Upper lobe of right lung (tissue), 1 donor: ENCODE measurements at places on chromosomes 11 and 22. TPM values are rescaled to one million over a fixed set of nuclear protein-coding genes. Genes with fewer than 3 reads are reported as not detected.
A peak's percentile ranks its signal among the peaks of the same experiment; 100 is the strongest.

The SERPING1 gene
- total RNA-seq: 490 TPM

- DNase-seq: no peak
Measured at GRCh38 chr11:126058105-126058874, 4.4 kb downstream of the CDON start.

DNA sequence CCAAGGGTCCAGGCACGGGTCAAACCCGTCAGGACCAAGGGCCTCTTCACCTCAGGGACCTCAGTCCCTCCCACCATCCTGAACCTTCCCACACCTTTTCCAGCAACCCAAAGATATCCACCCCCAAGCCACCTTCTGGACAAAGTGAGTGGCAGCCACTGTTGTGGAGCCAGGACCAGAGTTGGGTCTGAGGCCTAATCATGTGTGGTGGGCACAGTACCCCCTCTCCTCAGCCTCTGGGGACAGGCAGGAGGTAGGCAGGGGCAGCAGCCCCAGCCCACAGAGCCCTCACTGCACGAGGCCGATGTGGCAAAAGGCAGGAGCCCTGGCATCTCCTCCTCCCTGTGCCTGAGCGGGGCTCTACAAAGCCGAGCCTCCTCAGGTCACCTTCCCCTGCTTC lies 2.5 kb downstream of the KCNJ11 start:
- no peak for DNase-seq

DNA sequence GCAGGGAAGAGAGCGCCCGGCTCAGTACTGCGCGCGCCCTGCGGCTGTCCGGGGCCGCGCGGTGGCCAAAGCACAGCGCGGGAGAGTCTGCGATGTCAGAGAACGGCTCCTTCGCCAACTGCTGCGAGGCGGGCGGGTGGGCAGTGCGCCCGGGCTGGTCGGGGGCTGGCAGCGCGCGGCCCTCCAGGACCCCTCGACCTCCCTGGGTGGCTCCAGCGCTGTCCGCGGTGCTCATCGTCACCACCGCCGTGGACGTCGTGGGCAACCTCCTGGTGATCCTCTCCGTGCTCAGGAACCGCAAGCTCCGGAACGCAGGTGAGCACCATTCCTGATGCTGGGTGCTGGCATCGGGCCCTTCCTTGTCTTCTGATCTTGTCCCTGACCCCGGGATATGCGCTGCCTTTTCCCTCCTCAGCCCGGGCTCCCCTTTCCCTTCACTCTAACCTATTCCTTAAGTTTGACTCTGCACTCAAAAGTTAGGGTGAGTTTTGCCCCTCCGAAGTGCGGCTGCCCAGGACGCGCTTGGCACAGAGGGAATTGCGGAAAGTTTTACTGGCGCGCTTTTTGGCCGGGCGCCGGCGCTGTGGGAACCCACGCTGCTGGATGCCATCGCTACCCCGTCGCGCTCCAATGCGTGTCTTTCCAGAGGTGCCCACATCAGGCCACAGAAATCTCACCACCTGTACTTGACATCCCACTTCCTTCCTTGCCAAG lies at the start of gene MTNR1B:
Gene MTNR1B (plus strand): TSS at position 18 of the 714 bp plus-strand sequence. CDS start 75 bp downstream, at position 93.
- no peak for DNase-seq

DNA sequence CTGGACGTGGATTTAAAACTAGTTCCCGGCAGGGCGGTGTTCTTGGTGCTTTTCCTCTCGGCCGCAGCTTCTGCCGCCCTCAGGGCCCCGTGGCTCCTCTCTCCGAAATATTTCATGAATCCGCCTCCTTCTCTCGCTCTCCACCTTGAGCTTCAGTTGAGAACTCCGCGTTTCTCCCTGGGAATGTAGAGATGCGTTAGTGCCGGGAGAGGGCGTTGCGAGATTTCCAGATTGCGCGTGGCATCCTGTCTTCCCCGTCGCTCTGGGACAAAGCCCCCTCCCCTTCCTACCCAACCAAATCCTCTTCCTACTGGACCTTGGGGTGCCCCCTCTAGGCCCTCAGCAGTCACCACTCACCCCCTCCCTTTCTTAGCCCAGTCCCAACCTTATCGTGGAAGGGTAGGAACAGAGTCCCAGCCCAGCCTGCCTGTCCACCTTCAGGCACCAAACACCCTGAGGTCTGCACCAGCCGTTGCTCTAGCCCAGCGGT lies 15.5 kb upstream of the RAC2 start:
- DNase-seq: peak; percentile 52

The GAS2L1 gene
- 27.2 TPM for total RNA-seq

- DNase-seq: no peak
Measured at GRCh38 chr22:44520465-44521094, 22.5 kb upstream of the RTL6 start.

The SCN3B gene
- total RNA-seq: 3.2 TPM

The LMO1 gene
- total RNA-seq: not detected

DNA sequence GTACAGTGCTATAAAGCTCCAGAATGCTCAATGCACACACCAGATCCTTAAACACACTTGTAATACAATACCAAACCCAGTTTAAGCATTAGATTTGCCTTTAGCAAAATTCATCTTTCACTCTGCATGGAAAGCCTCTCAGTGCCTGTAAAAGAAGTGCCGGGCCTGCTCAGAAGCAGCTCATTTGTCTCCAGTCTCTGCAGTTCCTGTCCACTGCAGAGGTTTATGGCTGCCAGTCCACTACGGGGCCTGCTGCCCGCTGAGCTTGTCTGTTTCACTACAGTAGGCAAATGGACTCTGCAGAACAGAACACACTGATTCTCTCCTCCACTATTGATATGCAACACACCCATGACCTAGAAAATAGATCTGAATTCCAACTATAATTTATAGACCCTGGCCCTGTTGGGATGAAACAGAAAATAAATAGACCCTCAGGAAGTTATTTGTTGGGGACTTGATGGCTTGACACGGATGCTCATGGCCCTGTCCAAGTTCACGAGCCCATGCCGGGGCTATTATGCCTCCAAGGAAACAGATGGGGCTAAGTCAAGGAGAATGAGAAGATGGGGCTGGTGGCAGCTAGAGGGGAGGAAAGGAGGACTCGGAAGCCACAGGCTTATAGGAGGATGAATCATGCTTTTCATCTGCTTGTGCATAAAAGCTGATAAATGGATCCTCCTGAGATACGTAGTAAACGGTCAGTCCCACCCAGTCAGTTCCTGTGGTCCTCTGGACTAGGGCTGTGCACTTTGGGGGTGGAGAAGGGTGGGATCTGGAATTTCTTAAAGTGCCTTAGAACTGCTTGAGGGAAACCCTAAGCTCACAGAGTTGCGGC lies 416.8 kb upstream of the TENM4 start:
- no peak for DNase-seq

The SLC22A9 gene
- total RNA-seq: not detected

- no peak for DNase-seq
Measured at GRCh38 chr11:103228807-103229206, 119.6 kb downstream of the DYNC2H1 start.

DNA sequence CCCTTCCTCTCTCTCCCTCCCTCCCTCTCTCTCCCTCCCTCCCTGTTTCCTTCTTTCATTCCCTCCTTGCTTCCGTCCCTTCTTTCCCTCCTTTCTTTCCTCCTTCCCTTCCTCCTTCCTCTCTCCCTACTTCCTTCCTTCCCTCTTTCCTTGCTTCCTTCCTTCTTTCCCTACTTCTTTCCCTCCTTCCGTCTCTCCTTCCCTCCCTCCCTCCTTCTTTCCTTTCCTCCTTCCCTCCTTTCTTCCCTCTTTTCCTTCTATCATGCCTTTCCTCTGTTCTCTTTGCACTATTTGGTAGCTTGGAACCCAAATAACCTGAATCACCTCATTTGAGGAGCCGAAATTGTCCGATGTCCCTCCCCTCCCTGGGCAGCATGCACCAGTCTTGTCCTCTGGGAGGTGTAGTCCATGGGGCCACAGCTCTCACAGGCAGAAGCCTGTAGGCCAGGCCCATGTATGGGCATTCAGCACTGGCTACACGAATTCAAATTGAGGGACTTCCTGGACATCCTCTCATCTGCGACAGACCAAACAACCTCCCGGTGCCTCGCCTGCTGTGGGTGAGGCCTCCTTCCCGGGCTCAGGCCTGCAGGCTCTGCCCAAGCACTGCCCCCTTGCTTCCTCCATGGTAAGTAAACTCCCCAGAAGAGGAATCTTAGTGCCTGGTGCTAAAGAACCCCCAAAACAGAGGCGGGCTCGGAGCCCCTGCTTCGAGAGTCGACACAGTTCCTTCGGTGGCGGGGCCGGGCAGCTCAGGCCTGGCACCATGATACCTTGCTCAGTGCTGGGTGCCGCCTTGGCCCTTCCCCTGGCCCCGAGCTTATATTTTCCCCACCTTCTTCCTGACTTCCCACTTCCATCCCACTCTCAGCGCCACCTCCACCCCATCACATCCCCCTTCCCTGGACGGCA lies 454.1 kb upstream of the CADM1 start:
- DNase-seq: no peak

DNA sequence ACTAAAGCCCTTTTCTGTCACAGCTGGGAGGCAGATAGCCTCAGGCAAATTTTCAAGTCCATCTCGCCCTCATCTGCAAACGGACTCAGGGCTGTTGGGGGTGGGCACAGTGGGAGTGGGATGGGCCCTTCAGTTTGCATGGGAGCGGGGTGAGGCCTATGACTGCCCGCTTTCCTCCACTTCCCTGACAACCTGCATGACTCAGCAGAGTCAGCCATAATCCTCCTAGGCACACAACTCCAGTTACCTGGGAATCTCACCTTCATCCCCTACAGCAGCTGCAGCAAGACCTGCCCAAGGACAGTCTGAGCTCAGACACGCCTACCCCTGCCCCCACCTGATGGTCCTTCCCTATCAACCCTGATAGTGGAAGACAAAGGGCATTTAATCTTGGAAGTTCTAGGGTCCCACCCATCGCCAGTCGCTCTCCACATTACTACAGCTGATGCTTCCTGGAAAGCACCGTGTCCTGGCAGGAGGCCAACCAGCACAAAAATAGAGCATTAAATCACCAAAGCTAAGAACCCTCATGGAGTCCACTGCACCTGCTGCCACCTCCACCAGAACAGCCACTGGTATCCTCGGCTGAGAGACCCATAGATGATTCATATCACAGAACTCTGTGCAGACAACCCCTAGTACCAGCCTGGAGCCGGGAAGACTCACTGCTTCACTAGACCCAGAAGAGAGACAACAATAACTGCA lies 319.3 kb downstream of the DCDC1 start:
- DNase-seq: no peak

The PRAME gene
- total RNA-seq: not detected

The FOLR2 gene
- total RNA-seq: 22.8 TPM

DNA sequence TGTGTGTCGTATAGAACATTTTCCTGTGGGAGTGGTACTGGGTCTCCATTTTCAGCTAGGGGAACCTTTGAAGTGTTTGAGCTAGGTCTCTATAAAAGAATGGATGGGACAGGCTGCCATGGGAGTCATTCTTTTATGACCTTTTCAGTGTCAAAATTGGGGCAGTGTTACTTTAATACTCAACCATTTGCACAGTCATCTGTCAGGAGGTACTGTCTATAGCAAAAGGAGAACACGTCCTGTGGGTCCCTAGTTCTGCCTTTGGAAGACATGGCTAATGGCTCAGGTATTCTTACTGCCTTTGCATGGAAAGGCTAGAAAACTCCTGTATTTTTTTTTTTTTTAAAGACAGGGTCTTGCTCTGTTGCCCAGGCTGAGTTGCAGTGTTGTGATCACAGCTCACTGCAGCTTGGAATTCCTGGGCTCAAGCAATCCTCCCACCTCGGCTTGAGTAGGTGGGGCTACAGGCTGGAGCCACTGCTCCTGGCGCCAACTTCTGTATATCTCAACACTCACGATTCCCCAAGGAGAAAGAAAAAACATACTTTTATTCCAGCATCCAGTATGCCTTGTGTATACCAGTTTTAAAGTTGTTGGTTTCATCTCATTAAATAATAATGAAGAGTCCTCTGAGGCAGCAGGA lies 2.1 kb upstream of the ATF4 start:
- no peak for DNase-seq
